Cortex of kidney (tissue), 1 donor: ENCODE measurements at places on chromosomes 2 and 18.

DNA sequence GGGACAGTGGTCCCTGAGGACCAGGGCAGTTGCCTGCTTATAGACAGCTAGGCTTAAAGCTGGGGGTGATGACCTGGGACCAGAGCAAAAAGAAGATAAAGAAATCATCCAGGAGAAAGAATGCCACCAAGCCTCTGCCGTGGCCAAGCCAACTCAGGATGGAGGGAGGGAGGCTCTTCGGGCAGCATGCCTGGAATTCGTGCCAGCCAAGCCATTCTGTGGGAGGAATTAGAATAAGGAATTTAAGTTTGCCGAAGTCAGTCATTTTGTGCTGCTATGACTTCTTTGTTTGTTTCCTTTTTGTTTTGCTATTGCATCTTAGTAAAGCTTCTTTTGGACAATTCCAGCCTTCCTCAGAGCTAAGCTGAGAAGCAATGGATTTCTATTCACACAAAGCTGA, 124.1 kb downstream of the EN1 start:
- no peak for DNase-seq

- no peak for DNase-seq
Observed at GRCh38 chr2:229627728-229628127, 86.6 kb downstream of the DNER start.

- no peak for DNase-seq
Observed at GRCh38 chr2:99636144-99637034, 146.6 kb upstream of the REV1 start.

DNA sequence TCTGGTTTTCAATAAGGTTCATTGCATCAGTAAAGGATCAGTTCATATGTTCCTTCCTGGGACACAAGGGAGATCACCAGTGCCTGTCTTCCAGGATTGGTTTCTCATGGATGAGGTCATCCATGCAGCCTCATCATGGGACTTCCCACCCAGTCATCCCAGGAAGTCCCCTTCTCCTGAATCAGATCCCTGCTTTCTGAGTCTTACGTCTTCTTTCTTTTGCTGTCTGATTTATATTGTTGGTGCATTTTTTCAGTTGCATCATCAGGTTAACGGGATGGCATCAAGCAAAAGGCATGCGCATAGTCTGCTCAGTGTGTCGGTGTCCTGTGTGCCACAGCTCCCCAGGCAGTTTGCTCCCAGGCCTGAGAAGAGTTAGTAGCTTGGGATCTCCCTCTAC, 105.9 kb downstream of the SOX11 start:
- no peak for DNase-seq

DNA sequence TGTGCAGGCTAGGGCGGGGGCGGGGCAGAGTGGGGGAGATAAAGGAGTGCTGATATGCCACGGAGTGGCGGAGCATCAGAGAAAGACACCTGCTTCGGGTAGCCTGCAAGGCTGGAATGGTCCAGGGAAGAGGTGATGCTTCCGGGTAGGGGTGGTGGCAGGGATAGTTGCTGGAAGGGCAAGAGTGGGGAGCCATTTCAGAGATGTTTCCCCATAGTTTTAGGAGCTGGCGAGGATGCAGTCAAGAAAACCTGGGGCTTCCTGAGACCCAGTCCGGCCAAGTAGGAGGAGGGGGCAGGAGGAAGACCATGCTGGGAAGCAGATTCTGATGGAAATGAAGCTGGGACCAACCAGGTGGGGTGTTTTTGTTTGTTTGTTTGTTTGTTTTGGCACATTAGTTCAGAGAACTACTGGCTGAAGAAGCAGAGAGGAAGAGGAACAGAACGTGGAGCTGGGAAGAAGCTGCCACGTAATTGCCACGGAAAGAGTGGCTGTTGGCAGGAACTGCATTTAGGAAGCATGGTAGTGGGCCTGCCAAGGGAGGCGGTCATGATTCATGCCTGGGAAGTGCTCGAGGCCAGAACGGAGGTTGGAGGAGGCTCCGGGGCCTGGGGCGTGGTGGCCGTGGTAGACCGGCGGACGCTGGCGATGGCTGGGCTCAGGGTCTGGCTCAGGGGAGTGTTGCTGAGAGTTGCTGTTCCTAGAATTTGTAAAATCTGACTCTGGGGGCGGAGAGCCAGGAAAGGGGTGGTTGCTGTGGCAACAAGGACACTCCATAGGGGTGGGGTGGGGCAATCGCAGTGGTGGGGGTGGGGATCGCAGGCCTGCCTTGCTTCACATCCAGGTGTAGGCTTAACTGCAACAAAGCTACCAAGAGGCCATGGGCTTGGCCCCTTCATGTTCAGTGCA, 8.6 kb upstream of the INPP5D start:
- DNase-seq, result no peak

- DNase-seq, result no peak
Observed at GRCh38 chr18:70418546-70419311, 129.9 kb downstream of the SOCS6 start.

DNA sequence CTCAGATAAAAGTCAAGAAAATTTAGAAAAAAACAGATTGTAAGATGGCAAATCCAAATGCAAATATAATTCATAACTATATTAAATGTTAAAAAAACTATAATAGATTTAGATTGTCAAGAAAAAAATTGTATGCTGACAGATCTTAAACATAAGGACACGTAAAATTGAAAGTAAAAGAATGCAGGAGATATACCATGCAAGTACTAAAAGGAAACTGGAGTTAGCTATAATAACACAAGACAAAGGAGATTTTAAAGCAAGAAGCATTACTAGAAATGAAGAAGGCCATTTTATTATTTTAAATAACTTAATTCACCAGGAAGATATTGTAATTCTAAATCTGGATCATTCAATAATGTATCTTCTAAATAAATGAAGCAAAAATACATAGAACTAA, 48.3 kb downstream of the TTC21B start:
- DNase-seq, result no peak

- DNase-seq, result no peak
Observed at GRCh38 chr2:223180463-223180862, 128.5 kb downstream of the KCNE4 start.

GRCh38 chr2:12261986-12262680, 454.6 kb upstream of the TRIB2 start:
- DNase-seq, result no peak

GRCh38 chr2:18959952-18960717, 370.8 kb upstream of the NT5C1B start:
- DNase-seq, result no peak

DNA sequence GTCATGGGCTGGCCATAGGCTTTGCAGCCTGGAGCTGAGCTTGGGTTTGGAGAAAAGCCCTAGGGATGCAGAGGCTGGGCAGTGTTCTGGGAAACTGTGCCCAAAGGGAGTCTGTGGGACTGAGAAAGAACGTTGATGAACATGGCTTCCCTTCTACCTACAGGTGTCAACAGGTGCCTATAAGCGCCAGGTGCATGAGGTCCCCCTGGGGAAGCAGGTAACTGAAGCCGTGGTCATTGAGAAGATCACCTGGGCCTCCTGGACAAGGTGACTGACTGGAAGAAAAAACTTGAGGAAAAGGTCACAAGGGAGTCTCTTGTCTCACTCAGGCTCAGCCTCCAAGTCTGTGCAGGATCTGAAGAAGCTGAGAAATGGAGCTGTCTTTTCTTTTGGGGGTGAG, 83.4 kb downstream of the RTN4 start:
- DNase-seq, result no peak

GRCh38 chr18:35376393-35376741, 770 bp downstream of the ZNF396 start:
- no peak for DNase-seq

- no peak for DNase-seq
Observed at GRCh38 chr2:199480966-199481365, 23.2 kb upstream of the SATB2 start.

GRCh38 chr2:176508374-176508773, 239.1 kb downstream of the MTX2 start:
- DNase-seq, result no peak

GRCh38 chr2:111679202-111679601, 204.8 kb downstream of the ANAPC1 start:
- no peak for DNase-seq

GRCh38 chr2:138507267-138507666, 5.7 kb downstream of the SPOPL start:
- no peak for DNase-seq

DNA sequence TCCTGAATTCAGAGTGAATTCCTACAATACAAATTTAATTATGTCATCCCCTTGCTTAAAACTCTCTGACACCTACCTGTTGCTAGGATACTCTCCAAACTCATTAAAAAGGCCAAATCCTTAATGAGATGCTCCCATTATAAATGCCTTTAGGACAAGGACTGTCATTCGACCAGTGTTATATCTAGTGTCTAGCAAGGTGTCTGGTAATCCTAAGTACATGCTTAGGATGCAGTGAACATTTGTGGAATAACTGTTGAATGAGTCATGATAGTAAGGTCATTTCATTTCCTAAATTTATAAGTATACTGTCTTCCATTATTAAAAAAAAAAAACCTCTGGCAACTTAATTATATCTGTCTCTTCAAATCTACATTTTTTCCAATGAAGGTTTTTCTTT, 588.9 kb upstream of the NRXN1 start:
- DNase-seq, result no peak

GRCh38 chr18:47873625-47874024, 56.8 kb downstream of the SMAD2 start:
- DNase-seq, result no peak

GRCh38 chr2:207288628-207289027, 122.9 kb upstream of the KLF7 start:
- no peak for DNase-seq

DNA sequence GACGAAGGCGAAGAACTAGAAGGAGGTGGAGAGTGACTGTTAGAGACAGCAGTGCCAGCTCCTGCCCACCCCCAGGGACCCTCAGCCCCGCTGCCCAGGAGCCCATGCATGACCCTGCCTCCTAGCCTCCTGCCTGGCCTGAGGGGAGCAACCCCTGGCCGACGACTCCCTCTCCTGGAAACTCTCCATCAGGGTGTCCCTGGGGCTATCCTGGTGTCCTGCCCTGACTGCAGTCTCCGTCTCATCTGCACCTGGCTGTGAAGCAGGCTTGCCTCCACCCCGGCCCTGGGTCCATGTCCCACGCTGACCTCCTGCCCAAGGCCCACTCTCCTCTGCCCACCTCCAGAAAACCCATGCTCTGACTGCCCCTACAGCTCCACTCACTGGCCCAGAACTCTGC, 120.2 kb downstream of the RPIA start:
- DNase-seq, result no peak

DNA sequence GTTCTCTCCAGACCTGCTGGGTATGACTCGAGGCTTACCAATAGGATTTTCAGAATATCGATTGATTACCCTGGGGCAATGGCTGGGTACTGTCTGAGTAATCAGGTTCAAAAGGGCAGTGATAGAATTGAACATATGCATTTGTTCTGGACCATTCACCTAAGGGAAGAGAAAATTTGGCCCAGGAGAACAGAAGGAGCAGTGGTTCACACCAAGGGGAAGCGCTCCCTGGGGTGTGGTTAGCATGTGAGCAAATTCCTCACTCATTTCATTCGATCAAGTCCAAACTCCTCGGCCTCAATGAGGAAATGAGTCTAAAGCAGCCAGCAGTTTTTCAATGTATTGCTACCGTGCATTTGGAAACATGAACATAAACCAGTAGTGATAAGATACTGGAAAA, 55.6 kb downstream of the CYP26B1 start:
- no peak for DNase-seq

GRCh38 chr2:171652416-171652785, 34.9 kb upstream of the DYNC1I2 start:
- no peak for DNase-seq

GRCh38 chr2:236631856-236632291, 62.2 kb downstream of the ACKR3 start:
- no peak for DNase-seq

DNA sequence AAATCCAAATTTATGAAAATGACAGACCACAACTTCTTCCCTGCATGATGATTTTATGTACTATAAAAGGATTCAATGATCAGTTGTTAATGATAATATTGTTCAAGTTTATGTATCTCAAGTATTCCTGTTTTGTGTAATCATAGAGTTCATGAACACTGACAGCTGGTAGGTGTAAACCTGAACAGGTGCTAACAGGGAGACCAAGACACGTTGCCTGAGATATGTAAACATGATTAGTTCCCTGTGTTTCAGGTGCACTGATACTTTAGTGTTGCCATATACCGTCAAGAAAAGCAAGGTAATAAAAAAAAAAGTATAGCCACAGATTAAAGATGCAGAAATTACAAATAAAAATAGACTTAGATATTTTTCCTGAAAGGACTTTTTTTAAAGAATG, 131.8 kb downstream of the BAZ2B start:
- DNase-seq, result no peak

DNA sequence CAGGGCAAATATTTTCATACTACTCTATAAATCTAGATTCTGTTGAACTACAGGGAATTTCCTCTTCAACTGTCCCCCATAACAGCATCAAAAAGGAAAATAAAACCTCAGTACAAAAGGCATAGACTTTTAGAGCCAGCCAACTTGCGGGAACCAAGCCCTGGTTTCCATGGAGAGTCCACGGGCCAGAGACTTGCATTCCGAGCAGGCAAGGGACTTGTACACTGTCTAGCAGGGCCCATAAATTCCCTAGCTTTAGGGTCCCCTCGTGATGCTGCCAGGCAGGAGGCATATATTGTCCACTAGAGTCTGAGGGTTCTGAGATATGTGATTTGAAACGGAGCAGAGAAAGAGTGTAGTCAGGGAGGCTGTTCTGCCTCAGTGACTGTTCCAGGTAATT, 153.1 kb upstream of the SLC14A2 start:
- DNase-seq, result no peak

DNA sequence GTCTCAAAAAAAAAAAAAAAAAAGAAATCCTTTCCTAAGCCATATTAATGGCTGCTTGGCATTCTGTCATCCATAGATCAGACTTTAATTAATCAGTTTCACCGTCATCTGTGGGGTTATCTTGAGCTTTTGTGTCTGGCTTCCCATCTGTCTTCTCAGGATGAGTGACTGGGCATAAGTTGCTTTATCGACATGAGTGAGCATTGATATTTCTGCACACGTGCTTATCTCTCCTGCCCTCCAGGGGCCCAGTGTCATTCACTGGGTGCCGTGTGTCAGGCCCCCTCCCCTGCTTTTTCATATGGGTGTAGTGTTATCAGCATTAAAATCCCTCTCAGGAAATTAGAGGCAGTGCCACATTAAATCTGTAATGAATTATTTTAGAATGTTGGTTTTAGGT, 65.6 kb downstream of the SH3BP4 start:
- no peak for DNase-seq

DNA sequence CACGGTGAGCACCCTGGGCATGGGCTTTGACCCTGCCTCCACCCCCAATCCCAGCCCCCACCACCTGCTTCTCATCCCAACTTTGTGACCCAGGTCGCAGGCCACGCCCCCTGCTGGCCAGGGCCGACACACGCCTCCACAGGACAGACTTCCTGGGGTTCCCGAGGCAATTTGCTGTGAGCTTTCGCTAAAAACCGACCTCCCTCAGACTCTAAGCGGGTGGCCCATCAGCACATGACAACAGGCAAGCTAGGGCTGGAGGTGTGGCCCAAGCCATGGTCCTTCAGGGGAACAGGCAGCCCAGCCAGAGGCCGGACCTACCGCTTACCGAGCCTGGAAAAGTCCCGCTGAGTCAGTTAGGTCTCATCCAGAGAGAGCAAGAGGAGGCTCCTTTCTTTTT, 31.9 kb downstream of the C1QL2 start:
- no peak for DNase-seq
